ENCODE measurements at places on chromosomes 1 and 21.

DNA sequence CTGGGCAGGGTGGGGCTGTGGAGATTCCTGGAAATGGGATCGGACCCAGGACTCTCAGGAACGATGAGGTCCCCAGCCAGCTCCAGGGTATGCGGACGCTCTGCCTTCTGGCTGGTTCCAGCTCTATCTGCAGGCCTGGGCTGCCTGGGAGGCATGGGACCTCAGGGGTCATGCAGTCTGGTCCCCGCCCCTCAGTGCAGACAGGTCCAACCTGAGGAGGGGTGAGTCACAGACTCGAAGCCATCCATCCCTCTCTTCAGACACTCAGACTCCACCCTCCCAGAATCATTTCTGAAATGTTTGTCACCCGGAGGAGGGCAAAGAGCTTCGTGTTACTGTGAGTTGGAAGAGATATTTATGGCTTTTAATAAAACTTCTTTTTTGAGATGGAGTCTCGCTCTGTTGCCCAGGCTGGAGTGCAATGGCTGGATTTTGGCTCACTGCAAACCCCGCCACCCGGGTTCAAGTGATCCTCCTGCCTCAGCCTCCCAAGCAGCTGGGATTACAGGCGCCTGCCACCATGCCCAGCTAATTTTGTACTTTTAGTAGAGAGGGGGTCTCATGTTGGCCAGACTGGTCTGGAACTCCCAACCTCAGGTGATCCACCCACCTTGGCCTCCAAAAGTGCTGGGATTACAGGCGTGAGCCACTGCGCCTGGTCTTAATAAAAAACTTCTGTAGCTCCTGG is 5.9 kb upstream of the MYOM3 start:
- DNase-seq = no peak

DNA sequence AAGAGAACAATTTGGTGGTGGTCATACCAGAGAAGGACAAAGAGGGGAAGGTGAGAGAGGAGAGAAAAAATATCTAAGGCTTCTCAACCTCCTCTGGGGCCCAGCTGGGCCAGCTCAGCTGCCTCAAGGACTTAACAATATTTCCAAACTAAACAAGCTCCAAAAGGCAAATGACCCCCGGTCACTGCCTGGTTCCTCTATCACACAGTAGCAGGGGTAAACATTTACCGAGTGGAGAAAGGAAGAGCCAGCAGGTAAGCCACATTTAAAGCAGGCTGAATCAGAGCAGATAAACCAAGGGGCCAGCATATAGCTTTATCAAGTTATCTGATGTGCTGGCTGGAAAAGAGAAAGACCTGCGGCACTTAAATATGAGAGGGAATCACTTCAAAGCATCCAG is 102.1 kb downstream of the KCND3 start:
- DNase-seq = no peak

DNA sequence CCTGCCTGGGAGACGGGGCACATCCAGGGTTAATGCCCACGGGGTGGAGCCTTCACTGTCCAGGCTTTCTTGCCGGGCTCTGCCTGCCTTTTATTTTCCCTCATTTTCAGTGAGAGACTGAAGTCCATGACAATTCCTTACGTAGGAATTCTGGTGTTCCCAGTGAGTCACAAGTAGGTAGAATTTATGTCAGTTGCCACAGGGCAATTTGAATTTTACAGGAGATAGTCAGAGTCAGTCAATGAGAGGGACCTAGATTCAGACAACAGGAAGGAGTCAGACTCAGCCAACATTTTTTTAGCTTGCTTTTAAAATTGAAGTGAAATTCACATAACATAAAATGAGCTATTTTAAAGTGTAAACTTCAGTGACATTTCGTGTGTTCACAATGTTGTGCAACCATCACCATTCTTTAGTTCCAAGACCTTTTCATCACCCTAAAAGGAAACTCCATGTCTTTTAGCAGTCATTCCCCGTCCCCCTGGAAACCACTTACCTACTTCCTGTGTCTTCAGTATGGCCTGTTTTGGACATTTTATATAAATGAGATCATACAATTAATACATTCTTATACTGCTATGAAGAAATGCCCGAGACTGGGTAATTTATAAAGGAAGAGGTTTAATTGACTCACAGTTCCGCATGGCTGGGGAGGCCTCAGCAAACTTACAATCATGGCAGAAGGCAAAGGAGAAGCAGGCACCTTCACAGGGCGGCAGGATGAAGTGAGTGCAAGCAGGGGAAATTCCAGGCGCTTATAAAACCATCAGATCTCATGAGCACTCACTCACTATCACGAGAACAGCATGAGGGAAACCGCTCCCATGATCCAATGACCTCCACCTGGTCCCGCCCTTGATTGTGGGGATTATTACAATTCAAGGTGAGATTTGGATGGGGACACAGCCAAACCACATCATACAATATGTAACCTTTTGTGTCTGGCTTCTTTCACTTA is 14.6 kb downstream of the AJAP1 start:
- no peak for DNase-seq

GRCh38 chr1:85397490-85398032 is 67.4 kb downstream of the DDAH1 start:
- DNase-seq = no peak

Data from activated T-helper 1 cell treated with anti-CD3 and anti-CD28 coated beads, Interleukin-2, amount 50 U/mL, for 16 hours (primary cell).